ENCODE measurements at places on chromosomes 5 and 9. TPM values are rescaled to one million over a fixed set of nuclear protein-coding genes. Genes with fewer than 3 reads are reported as not detected.

- no peak for DNase-seq
Measured at GRCh38 chr5:78280261-78280660, 14.2 kb downstream of the AP3B1 start.

DNA sequence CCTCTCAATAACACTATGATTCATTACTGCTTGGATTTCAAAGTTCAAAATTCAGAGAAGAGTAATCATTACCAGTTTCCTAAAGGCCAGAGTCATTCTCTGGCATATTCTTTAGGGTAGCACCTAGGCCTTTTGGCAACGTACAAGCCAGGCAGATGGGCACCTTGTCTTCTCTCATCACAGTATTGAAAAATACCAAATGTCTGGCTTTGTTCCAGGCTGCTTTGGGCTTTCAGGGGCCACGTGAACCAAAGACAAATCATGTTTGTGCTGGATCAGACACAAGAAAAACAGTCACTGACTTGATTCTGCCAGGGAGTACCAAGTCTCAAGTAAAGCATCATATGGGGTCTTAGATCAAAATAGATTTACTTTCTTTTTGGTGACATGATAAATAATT, 15.5 kb downstream of the MEGF9 start:
- DNase-seq = no peak

Gene TAF11L10
- total RNA-seq = not detected

DNA sequence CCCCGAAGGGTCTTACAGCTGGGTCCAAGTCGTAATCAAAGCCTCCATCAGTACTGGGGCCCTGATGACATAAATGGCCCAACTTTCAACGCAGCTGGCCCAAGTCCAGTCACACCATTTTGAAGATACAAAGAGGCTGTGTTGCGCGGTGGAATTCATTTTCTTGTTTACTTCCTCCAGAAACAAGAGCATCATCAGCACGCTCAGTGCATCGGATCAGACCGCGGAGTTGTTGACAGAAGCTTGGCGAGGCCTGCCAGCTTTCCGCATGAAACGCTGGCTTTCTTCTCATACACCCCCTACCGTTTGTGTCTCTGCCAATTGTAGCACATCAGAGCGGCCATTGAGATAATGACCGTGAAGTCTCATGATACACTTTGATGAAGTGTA, 101.7 kb upstream of the SPATA31D4 start:
- no peak for DNase-seq

Data from CD4-positive, alpha-beta T cell (primary cell).